Heart left ventricle (tissue), 16 donors: ENCODE measurements at places on chromosomes 5 and 9. TPM values are rescaled to one million over a fixed set of nuclear protein-coding genes. Genes with fewer than 3 reads are reported as not detected.

- H3K4me3 ChIP-seq = no peak overlapping the region
- no peak for DNase-seq
- no peaks in the 10 kb centered on the region for H3K27me3 ChIP-seq
- peaks cover 4% of the 10 kb centered on the region for H3K4me1 ChIP-seq
Observed at GRCh38 chr5:61604076-61605025, 272.3 kb downstream of the ZSWIM6 start.

GRCh38 chr9:129934780-129935179 lies 99.5 kb downstream of the USP20 start:
- peaks cover 70% of the 10 kb centered on the region for H3K4me1 ChIP-seq
- DNase-seq = no peak
- peak overlapping the region; percentile 40 for H3K27ac ChIP-seq

The UIMC1 gene
- total RNA-seq = 22.6 TPM

The CA9 gene
- not detected for total RNA-seq

- H3K27ac ChIP-seq = no peak overlapping the region
- no peak for DNase-seq
- no peaks in the 10 kb centered on the region for H3K4me1 ChIP-seq
- no peaks in the 10 kb centered on the region for H3K27me3 ChIP-seq
Observed at GRCh38 chr5:102589661-102590060, 90.9 kb upstream of the SLCO6A1 start.

DNA sequence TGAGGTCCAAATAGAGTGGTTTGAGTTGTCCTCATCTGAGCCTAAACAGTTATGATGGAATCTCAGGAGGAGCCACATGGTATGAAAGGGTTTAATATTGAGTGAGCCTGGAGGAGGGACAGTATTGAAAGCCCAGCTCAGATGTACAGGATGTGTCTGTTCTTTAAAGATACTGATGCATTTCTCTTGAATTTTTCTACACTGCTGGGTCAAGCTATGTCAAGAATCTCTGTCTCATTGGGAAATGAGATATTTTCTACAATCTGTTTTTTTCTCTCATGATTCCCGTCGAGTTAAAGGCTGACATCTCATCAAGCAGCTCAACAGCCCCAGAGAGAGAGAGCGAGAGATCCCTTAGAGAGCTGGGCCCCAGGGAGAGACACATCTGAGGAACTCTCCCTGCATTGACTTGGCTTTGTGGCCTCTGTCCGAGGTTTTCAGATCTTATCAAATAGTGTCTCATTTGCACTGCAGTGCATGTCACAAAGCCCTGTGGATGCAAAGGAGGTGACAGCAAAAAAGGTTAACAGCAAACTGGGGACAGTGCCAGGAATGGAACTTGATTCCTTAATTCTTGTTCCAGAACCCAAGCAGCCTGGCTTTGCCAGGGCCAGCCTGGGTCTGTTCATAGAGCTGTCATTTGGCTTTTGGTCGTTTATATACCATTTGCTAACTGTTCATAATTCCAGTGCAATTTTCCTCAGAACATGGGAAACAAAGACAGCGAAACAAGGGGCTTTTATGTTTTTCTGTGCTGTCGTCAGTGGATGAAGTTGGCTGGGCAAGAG lies 19.0 kb upstream of the ACTBL2 start:
- H3K36me3 ChIP-seq = no peaks in the 10 kb centered on the region
- peaks cover 32% of the 10 kb centered on the region for H3K4me1 ChIP-seq
- no peaks in the 10 kb centered on the region for H3K27me3 ChIP-seq
- DNase-seq = peak; percentile 36
- H3K27ac ChIP-seq = peak overlapping the region; percentile 12
- H3K4me3 ChIP-seq = no peak overlapping the region

GRCh38 chr5:154654486-154655371 lies 100.4 kb upstream of the LARP1 start:
- no peaks in the 10 kb centered on the region for H3K36me3 ChIP-seq
- no peak for DNase-seq
- peak overlapping the region; percentile 38 for H3K27ac ChIP-seq
- H3K27me3 ChIP-seq = no peaks in the 10 kb centered on the region
- peaks cover 6% of the 10 kb centered on the region for H3K4me1 ChIP-seq

The MPDZ gene
- 83.0 TPM for total RNA-seq

DNA sequence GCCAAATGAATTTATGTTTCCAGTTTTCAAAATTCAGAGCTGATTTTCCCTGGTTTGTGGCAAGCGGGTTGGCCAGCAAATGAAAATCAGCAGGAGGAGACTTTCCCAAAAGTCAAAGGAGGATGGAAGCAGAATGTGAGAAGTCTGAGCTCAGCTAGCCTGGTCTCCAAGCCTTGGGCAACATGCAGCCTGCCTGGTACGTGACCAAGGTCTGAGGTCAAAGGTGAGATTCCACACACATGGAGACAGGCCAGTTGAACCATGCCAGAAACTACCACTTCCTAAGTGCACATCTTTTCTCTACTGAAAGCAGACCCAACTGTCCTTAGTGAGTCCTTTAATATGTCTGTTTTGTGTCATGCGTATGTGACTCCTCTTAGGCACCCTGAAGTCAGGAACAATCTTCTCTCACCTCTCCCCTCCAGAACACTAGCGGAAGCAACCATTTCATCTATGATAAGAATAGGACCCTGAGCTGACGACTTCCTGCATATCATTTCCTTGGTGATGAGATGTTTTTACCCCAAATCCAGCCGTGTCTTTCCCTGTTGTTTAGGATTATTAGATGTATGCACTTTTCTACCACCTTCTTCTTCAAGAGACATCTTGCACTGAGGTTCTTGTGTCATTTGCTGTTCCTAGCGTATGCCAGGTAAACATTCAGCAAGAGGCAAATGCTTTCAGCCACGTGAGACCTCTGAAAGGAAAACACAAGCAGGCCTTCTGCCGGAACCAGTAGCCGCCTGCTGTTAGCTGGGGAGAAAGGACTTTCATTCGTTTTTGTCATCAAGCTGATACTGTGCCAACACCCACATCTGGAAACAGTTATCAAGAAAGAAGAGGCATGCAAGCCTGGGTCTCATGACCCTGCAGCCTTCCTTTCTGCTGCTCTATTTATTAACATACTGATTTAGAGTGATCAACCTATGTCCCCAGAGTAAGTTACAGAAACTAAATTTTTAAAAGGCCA lies 9.7 kb upstream of the TGFBI start:
- H3K4me3 ChIP-seq = no peak overlapping the region
- H3K27me3 ChIP-seq = no peaks in the 10 kb centered on the region
- no peaks in the 10 kb centered on the region for H3K36me3 ChIP-seq
- H3K27ac ChIP-seq = peak overlapping the region; percentile 35

The CDH6 gene
- total RNA-seq = 1.4 TPM

GRCh38 chr5:124102486-124102885 lies 590.5 kb downstream of the CSNK1G3 start:
- H3K4me3 ChIP-seq = no peak overlapping the region
- no peaks in the 10 kb centered on the region for H3K27me3 ChIP-seq
- DNase-seq = no peak
- H3K36me3 ChIP-seq = no peaks in the 10 kb centered on the region
- H3K4me1 ChIP-seq = no peaks in the 10 kb centered on the region
- no peak overlapping the region for H3K27ac ChIP-seq

The TMEM252 gene
- total RNA-seq = not detected

DNA sequence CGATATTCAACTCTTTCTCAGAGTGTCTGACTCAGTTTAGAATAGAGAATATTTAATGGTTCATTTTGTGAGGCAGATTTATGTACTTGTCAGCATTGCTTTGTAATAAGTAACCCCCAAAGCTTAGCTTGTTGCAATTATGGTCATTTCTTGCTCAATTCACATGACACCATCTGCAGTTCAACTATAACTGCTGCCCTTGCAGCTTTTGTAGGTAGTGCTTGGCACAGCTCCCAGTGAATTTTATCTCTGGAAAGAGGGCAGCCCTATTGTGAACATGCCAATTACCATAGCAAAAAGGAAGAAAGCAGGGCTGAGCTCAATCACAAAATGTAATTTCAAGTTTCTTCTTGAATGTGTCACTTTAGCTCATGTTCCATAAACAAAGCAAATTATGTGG lies 1587.7 kb upstream of the ACO1 start:
- no peaks in the 10 kb centered on the region for H3K36me3 ChIP-seq
- H3K4me1 ChIP-seq = no peaks in the 10 kb centered on the region
- H3K27me3 ChIP-seq = no peaks in the 10 kb centered on the region
- DNase-seq = no peak

- H3K4me1 ChIP-seq = no peaks in the 10 kb centered on the region
- DNase-seq = no peak
- H3K27me3 ChIP-seq = no peaks in the 10 kb centered on the region
- no peak overlapping the region for H3K4me3 ChIP-seq
- no peak overlapping the region for H3K27ac ChIP-seq
Observed at GRCh38 chr9:38358390-38359296, 33.9 kb upstream of the ALDH1B1 start.

The TNFSF8 gene
- total RNA-seq = 0.92 TPM

The PCDHGA2 gene
- 5.8 TPM for total RNA-seq

- H3K4me1 ChIP-seq = no peaks in the 10 kb centered on the region
- H3K36me3 ChIP-seq = no peaks in the 10 kb centered on the region
- H3K4me3 ChIP-seq = no peak overlapping the region
- H3K27ac ChIP-seq = no peak overlapping the region
Observed at GRCh38 chr9:107983181-107983603, 493.6 kb upstream of the KLF4 start.

GRCh38 chr9:85744480-85744879 lies 2.7 kb upstream of the AGTPBP1 start:
- no peak overlapping the region for H3K27ac ChIP-seq
- H3K4me3 ChIP-seq = no peak overlapping the region
- peaks cover 3% of the 10 kb centered on the region for H3K4me1 ChIP-seq
